A549 (cell line): ENCODE measurements at places on chromosomes 1 and 21.

DNA sequence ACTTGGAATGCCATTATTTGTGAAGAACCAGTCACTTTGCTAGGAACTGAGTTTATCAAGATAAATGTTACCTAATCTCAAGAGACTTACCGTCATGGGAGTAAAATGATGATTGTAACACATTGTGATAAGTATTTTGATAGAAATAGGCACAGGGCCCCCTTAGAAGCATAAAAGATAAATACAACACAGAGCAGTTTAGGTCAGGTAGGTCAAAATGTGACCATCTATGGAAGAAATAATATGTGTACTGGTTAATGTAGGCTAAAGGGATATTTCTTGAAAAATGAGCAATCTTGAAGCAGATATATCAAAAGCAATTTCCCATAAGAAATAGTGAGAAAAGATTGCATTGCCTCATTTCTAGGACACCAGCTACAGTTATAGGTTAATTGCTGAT lies 1386.8 kb upstream of the ADGRL2 start:
- DNase-seq: no peak

DNA sequence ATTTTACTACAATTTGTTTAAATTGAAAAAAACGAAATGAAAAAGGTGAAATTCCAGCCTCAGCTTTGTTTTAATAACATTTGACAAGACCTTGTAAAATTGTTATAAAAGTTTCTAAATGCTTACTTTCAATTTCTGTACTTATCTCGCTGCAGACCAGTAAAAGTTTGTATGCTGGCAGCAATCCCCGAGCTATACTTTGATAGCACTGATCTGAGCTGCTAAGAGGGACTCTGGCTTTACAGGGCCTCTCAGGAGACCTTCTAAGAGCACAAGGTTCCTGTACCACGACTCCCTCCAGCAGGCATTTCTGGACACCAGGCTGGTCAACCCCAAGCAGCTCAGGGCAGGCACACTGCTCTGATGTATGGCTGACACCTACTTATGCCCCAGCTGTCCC lies 13.1 kb downstream of the STMN1 start:
- no peak for DNase-seq

GRCh38 chr1:30888975-30889374 lies 19.6 kb downstream of the SDC3 start:
- DNase-seq: no peak

GRCh38 chr1:199551967-199552565 lies 475.4 kb upstream of the NR5A2 start:
- DNase-seq: peak; percentile 65

- DNase-seq: no peak
Measured at GRCh38 chr1:248847181-248847955, 9.3 kb downstream of the ZNF672 start.

GRCh38 chr1:206772243-206772937 lies at the start of gene IL10:
IL10 (minus strand) TSS chr1:206772494; CDS start chr1:206772435, 59 bp downstream.
- DNase-seq: no peak

DNA sequence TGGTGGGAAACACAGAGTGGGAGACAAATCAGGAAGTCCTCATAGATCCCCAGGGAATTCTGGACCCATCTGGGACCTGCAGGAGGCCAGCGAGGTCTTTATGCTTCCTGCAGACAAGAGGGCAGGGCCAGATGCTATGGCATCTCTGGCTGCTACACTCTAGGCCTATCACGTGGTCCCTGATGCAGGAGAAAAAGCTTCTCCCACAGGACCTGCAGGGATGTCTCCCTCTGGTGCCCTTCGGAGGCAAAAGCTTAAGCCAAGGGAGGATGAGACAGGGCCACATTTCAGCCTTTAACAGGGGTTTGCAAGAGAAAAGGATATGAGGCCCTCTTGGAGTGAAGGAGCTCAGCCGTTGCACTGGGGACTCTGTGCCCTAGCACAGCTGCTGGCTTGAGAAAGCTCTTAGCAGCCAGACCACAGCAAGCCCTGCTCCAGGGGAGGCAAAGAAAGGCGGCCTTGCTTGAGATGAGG lies 243.0 kb downstream of the C1orf94 start:
- no peak for DNase-seq

- peak; percentile 39 for DNase-seq
Measured at GRCh38 chr1:44029260-44029910, 1.9 kb downstream of the SLC6A9 start.

GRCh38 chr1:111738436-111739193 lies 580 bp downstream of the INKA2 start:
- DNase-seq: peak; percentile 67

GRCh38 chr1:222079566-222079965 lies 337.7 kb upstream of the DUSP10 start:
- DNase-seq: no peak

DNA sequence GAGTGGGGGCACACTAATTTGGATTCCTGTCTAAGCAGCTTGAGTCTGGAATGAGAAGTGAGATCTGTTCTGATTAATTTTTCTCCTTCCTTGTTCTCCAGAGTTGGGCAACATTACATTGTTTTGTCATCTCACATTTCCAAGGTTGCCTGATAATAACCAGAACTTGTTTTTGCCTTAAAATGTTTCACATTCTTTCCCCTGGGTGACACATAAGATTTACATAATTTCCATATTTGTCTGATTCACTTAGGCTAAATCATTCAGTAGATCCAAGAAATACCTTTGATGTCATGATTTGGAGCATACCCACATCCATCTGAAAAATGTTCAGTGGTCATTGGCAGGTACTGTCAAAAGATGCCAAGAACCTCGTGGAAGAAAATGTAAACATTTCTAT lies 60.3 kb downstream of the XCL2 start:
- DNase-seq: no peak

DNA sequence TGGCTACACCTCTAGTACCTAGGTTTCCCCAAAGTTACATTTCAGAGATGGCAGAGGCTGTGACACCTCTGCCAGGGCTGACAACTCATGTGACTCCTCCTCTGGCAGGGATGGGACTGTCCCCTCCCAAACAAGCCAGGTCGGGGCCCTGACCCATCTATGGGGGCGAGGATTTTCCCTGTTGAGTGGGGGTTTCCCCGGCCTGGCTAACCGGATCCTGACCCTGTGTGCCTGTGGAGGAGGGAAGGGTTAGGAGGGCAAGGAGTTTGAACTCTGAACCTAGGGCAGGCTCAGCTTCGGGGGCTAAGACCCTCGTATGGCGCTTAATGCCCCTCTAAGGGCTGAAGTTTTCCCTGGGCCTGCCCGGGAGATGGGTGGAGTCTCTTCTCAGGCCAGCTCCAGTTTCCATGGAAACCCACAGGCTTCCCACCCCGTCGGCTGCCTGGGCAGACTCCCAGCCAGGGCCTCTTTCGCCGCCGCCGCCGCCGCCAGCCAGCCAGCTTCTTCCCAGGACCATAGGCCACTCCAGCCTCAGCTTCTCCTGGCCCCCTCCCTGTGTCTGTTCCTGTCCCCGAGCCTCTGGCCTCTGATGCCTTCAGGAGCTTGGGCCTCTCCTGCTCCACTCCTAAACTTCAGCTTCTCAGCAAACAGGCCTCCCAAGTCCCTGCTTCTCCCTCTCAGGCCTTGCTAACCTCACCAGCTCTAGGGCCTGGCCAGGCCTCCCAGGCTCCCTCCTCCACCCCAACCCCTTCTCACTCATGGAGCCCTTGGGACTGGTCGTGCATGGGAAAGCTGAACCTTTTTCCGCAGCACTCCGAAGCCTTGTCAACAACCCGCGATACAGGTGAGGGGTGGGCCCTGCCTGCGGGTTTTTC lies at the start of gene BTBD19:
BTBD19 (plus strand) TSS at position 461 of the 875 bp plus-strand sequence; CDS start at position 759, 298 bp downstream.
- peak; percentile 65 for DNase-seq

- DNase-seq: no peak
Measured at GRCh38 chr1:107004421-107004820, 52.1 kb upstream of the PRMT6 start.

- no peak for DNase-seq
Measured at GRCh38 chr1:7261490-7261889, 476.2 kb downstream of the CAMTA1 start.

DNA sequence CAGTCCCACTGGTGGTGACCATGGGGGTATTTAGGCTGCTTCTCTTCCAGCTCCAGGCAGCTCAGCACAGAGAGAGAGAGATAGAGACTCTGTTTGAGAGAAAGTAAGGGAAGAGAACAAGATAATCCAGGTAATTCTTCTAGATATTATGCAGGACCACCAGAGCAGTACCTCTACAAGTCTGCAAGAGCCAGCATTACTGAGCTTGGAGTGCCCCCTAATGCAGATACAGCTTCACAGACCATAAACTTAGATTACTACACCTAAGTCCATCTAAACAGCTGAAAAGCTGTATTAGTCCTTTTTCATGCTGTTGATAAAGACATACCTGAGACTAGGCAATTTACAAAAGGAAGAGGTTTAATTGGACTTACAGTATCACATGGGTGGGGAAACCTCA lies 570.3 kb downstream of the LRRIQ3 start:
- no peak for DNase-seq

DNA sequence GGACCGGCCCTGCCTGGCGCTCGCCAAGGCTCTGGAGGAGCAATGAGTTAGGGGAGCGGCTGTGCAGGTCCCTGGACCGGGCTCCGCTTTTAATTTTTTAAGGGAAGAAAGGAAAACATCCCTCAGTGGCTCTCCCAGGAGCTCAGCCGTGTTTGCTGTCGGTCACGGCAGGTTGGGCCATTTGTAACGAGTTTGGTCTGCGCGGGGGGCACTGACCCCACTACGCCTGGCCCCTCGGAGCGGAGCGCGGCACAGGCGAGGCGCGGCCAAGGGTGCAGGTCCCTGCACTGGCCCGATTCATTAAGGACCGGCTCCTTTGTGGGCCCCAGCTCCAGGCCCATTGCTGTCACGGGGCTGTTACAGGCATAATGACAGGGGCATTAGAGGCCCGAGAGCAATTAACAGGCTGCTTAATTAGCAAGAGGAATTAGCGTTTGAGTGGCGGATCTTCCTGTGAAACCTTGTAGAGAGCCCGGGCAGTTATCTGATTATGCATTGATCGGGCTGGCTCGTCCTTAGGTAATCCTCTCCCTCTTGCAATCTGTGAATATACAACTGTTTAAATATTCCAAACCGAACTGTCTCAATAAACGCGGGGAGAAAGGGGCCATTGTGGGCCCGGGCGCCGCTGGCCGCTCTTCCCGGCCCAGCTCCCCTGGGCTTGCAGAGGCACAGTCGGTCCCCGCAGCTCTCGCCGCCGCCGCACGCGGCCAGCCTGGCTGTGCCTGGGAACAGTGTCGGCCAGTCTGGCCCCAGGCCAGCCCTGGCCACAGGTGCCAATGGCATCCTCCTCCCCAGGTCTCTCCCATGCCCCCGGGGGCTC lies 56.8 kb downstream of the PRDM16 start:
- DNase-seq: no peak

- peak; percentile 68 for DNase-seq
Measured at GRCh38 chr1:226110249-226111097, 48.0 kb downstream of the H3-3A start.

DNA sequence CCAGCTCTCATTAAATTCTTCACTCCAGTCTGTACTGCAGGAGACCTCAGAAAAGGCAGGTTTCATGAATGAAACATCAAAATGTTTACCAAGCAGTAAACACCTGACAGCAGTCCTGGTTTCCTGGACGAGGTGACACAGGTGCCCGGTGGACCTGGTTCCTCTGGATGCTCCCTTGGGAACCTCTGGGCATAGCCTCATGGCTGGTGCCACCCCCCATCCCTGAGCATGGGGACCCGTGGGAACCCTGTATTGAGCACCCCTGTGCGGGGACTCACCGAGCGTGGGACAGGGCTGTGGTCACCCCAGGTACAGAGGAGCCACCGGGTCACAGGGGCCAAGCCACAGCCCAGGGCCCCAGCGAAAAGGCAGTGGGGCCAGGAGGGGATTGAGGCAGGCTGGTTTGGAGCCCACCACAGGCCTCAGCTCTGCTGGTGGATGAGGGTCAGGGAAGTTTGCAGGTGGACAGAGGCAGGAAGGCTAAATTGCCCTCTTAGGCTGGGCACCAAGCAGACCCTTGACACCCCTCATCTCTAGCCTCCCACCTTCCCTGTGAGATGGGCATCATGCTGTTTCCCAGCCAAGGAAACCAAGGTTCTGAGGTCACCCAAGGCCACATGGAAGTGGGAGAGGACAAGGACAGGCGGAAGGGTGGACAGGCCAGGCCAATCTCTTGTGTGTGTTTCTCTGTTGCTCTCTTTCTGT lies 158.4 kb downstream of the PTPRU start:
- DNase-seq: no peak

GRCh38 chr1:207745285-207745684 lies 6.6 kb upstream of the CD46 start:
- DNase-seq: no peak

DNA sequence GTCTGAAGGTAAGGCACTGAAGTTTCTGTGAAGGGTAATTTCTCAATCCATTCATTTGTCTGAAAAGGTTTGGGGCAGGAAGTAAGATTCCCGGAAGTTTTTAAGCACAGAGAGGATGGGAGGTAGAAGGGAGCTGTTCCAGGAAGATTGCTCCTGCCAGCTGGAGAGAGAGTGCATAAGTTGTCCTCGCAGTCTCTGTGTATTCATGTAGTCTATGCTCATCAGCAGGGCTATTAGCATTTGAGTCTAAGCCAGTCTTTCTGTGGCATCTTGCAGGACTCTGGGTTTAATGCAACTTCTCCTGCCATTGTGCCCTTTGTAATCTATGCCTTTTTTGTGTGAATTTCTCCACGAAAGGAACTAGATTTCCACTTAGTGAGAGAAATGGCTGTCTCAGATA lies 140.8 kb upstream of the FGGY start:
- DNase-seq: no peak
